ENCODE measurements at places on chromosomes 1 and 21. TPM values are rescaled to one million over a fixed set of nuclear protein-coding genes. Genes with fewer than 3 reads are reported as not detected.

GRCh38 chr1:7948960-7949359 lies 8.3 kb upstream of the TNFRSF9 start:
- DNase-seq = no peak

The BMP8A gene
- total RNA-seq = 1.1 TPM

The LHX8 gene
- not detected for total RNA-seq

The CA14 gene
- 0.56 TPM for total RNA-seq

DNA sequence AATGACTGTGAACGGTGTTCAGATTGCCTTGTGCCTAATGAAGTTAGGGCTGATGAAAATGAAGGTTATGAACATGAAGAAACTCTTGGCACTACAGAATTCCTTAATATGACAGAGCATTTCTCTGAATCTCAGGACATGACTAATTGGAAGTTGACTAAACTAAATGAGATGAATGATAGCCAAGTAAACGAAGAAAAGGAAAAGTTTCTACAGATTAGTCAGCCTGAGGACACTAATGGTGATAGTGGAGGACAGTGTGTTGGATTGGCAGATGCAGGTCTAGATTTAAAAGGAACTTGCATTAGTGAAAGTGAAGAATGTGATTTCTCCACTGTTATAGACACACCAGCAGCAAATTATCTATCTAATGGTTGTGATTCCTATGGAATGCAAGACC lies 96.6 kb downstream of the ZFYVE9 start:
- DNase-seq = no peak

DNA sequence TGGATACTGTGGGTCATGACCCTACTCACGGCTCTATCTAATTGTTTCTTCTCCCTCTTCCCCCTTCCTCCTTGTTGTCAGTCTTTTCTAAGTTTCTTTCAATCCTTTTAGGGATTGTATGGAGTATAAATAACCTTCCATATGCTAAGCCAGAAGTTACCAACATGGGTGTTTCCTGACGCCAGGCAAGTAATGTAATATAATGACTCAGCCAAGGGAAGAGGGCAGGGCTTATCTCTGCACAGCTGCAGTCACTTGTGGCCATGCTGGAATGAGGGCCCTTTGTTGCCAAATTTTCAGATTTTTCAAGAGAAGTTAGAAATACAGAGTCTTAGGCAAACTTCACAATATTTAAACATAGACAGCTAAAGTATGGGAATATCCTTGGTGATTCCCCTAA lies 194.6 kb downstream of the ST6GALNAC3 start:
- no peak for DNase-seq

The S100A7A gene
- not detected for total RNA-seq

GRCh38 chr1:192158181-192158580 lies at the start of gene RGS18:
RGS18 (plus strand) TSS chr1:192158462; CDS start chr1:192158638, 176 bp downstream.
- DNase-seq = no peak

- DNase-seq = no peak
These were observed 368.3 kb upstream of the ESRRG start for GRCh38 chr1:217091561-217091960.

- DNase-seq = no peak
These were observed 98.3 kb downstream of the DUSP10 start for GRCh38 chr1:221643404-221644144.

The C1orf198 gene
- 73.3 TPM for total RNA-seq

GRCh38 chr1:21795075-21795474 lies 12.1 kb upstream of the USP48 start:
- DNase-seq = no peak

DNA sequence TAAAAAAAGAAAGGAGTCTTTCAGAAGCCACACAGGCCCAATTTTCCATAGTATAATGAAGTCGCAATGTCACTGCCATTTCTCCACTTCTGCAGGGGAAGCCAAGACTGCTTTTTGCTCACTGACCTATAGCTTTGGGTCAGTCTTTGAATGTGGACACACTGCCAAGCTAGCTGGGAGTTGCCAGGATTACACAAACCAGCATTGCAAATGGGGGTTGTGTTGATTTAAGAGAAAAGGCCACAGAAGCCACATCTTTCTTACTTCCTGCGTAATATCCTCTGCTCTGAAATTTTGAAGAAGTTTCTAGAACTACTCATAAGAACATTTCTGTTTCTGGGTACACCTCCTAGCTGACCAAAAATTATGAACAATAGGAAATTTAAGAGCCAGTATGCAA lies 45.8 kb upstream of the SAMSN1 start:
- DNase-seq = no peak

- no peak for DNase-seq
These were observed 95.6 kb upstream of the C8B start for GRCh38 chr1:57061369-57061768.

- DNase-seq = no peak
These were observed 268.0 kb downstream of the PTGER3 start for GRCh38 chr1:70779571-70779970.
